ENCODE measurements at places on chromosomes 5 and 9.

DNA sequence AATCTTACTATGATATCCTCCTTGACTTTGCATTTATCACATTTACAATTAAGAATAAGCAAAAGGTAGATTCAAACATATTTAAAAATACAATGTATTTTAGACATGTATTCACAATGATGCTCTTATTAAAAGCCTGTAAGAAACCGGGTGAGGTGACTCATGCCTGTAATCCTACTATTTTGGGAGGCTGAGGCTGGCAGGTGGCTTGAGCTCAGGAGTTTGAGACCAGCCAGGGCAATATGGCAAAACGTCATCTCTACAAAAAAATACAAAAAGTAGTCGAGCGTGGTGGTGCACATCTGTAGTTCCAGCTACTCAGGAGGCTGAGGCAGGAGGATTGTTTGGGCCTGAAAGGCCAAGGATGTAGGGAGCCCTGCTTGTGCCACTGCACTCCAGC lies 618.4 kb downstream of the CDH18 start:
- no peak for DNase-seq

DNA sequence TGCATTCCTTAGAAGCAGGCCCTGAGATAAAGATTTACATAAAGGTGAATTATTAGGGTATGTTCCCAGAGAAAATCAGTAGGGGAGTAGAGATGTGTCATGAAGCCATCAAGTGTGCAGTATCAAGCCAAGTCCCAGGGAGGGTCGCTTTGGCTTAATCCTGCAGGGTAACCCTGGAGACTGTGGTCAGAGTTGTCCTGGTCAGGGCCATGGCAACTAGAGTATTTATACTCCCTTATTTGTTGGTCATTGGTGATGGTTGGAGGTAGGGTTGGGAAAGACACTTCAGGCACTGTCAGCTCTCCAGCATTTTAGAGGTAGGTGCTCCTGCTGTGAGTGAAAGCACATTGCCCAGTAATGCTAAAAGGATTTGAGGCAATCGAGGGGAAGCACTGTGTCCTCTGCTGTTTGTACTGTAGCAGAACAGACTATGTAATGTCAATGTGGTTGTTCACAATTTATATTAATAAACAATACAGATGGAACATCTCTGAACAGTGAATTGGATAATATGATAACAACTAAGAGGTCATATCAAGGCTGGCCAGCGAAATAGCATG lies 108.9 kb downstream of the GDNF start:
- no peak for DNase-seq

GRCh38 chr5:165525271-165525670 lies 2019.9 kb downstream of the MAT2B start:
- no peak for DNase-seq

DNA sequence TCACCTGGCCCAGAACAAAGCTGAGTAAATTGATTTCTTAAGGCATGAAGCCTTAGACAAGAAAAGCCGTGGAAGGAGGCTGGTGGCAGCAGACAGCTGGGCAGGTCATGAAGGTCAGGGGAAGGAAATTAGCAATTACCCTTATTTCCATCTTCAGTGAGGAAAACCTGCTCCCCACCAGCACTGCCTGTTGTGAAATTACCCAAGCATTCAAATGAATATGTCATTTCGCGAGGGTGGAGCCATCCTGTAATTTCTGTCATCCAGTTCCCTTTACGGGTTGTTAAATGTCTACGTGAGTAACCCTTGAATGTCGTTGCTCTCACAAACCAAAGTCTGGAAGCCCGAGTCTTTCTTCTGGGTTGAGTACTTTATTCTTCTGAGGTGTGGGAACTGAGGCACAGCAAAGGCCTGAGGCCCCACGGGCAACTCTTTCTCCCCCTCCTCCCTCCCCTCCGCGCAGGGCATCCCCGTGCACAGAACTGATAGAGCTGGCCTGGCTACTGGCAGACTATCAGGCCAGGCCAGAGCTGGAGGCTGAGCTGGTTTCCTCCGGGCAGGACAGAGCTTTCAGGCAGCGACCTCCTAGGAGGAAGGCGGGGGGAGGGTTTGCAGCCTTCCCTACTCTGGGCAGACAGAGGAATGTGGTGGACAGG lies 22.0 kb upstream of the AK3 start:
- DNase-seq: no peak

- DNase-seq: no peak
Measured at GRCh38 chr5:99901972-99902371, 633.2 kb upstream of the FAM174A start.

GRCh38 chr5:124980163-124980941 lies 233.9 kb upstream of the ZNF608 start:
- no peak for DNase-seq

GRCh38 chr5:6905883-6906282 lies 192.7 kb downstream of the TENT4A start:
- DNase-seq: no peak

DNA sequence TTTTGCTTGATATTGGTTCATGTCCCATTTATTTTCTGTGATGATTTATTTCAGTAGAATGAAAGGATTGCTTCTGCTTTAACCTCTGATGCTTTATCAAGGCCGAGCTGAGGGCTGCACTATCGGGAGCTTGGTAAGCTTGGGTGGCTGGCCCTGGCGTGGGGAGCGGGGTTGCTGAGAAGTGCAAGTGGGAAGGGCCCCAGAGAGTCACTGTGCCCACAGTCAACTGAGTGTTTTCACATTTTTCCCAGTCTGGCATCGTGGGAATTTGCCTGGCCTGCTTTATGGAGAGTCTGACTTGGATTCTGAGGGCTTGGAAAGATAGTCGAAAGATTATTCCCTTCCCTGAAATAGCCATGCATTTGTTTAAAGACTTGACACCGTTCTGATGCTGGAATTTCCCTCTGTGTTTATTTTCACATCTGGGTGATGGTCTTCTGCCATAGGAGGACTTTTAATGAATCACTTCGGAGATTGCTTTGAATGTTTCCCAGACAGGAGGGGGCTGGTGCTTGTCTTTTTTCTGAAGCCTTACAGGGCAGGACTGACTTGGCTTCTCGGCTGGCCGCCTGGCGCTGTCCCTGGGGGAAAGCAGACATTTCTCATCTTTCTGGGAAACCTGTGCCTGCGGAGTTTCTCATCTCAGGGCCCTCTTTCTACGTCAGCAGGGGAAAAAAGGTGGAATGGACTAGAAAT lies 139.0 kb downstream of the BOD1 start:
- DNase-seq: no peak

DNA sequence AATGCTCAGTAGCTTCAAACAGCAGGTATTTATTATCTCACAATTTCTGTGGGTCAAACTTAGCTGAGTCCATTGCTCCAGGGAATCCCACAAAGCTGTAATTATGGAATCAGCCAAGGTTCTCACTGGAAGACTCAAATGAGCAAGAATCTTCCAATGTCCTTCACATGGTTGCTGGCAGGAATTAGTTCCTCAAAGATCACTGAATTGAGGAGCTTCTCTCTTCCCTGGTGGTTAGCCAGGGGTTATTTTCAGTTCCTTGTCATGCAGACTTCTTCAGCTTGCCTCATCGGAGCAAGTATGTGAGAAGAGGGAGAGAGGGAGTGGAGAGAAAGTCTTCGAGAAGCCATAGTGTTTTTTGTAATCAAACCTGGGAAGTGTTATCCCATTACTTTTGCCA lies 2331.9 kb downstream of the MAT2B start:
- no peak for DNase-seq

DNA sequence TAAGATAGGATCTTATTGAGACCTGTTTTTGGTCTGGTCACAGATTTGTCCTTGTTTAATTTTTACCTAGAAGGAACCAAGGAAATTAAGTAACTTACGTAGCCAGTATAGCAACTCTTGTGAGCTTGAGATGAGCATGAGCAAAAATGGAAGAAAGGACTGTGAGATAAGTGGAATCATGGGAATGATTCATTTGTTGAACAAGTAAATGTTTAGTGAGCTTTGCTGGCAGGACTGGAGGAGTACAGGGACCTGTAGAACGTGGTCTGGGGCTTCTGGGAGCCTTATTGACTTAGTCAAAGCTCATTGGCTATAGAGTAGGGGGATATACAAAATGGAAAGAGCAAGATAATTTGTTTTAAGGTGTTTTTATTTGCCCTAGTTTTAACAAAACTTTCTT lies 3.0 kb downstream of the RAD23B start:
- no peak for DNase-seq

GRCh38 chr5:83767409-83767992 lies 46.8 kb upstream of the HAPLN1 start:
- no peak for DNase-seq

DNA sequence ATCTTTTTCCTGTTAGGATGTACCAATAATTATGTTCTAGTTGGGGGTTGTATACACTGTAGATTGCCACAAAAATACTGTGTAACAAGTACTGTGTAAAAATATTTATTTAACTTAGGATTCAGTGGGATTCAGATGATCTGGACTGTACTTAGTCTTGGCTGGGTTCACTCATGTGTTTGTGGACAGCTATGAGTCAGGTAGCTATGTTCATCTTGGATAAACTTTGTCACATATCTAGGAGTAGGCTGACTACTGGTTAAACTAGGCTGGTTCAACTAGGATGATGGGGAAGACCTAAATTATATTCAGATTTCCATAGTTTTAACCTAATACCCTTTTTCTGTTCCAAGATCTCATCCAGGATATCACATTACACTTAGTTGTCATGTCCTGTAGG lies 32.1 kb upstream of the TNFSF15 start:
- DNase-seq: no peak

DNA sequence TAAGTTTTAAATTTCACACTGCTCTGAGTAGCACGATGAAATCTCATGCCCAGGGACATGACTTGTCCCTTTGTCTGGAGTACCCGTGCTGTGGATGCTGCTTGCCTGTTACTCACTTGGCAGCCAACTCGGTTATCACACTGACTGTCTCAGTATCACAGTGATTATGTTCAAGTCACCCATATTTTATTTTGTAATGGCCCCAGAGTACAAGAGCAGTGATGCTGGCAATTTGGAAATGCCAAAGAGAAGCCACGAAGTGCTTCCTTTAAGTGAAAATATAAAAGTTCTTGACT lies 22.8 kb upstream of the SCGB3A2 start:
- no peak for DNase-seq

GRCh38 chr9:5587024-5587423 lies 41.9 kb upstream of the RIC1 start:
- no peak for DNase-seq

- DNase-seq: no peak
Measured at GRCh38 chr5:150078802-150079689, 7.3 kb downstream of the CSF1R start.

GRCh38 chr5:132431632-132432031 lies 58.9 kb downstream of the IRF1 start:
- DNase-seq: no peak

DNA sequence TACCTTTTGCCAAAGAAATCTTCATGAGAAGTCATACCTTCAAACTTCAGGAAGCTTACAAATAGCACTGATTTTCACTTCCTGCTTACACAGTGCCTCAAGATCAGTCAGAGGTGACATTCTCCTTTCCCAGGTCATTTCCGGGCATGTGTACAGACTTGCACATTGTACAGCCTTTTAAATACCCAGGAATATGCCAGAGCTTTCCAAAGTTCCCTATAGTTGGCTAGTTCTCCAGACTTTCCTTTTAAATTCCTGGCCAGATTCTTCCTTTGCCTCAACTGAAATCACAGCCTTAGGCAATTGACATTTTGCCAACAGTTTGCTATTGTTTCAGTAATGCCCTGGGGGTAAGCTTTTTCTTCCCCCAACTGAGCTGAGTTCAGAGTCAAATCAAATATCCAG lies 47.2 kb downstream of the RFX3 start:
- DNase-seq: no peak

GRCh38 chr5:140800816-140801493 lies at the start of gene PCDHA3:
Gene PCDHA3 (plus strand): TSS chr5:140801057.
- no peak for DNase-seq

DNA sequence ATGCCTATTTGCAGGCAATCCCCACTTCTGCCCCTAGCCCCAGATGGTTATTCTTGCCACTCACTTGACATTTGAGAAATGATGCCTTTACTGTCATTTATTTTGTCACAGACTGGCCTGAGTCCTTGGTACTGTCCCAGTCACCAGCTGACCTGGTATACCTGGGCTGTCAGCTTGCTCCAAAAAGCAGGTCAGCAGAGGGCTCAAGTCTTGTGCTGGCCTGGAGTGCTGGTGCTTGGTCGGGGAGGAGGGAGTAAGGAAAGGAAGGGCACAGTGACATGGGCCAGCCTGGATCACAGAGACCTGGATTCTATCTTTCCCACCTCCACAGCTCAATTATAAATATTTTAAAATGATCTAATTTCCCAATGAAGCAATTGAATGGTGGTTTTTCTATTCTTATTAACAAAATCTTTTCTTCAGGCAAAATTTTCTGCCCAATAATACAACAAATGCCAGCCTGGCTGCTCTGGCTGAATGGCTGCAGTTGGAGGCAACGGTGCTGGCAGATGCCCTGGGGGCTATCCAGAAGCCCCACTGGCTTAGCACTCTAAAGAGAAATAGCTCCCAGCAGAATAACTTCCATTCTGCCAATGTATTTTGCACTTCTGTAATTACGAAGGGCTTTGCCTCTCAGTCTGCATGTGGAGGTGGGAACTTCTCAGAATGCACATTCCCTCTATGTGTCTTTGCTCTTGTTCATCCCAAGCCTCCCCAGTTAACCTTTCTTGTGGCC lies 160.6 kb downstream of the GADD45G start:
- no peak for DNase-seq

GRCh38 chr5:42994555-42995359 lies 45.4 kb downstream of the ANXA2R start:
- peak; percentile 32 for DNase-seq

DNA sequence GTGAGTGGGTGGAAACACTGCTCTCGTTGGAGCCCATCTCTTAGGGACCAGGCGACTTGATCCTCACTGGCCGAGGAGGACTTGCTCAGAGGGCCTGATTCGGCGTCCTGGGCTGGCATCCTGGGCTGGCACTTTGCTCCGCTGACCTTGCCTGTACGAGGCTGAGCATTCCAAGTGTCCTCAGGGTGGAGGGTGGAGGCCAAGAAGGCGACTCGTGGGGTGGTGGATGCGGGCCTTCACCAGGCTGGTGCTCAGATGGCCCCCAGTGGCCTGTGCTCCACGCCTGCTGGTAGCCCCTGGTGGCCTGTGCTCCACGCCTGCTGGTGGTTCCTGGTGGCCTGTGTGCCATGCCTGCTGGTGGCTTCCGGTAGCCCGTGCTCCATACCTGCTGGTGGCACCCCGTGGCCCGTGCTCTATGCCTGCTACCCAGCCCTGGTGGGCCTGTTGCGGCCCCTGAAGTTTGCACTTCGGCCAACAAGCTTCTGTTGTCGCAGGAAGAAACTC lies 42.9 kb downstream of the PHF2 start:
- no peak for DNase-seq

DNA sequence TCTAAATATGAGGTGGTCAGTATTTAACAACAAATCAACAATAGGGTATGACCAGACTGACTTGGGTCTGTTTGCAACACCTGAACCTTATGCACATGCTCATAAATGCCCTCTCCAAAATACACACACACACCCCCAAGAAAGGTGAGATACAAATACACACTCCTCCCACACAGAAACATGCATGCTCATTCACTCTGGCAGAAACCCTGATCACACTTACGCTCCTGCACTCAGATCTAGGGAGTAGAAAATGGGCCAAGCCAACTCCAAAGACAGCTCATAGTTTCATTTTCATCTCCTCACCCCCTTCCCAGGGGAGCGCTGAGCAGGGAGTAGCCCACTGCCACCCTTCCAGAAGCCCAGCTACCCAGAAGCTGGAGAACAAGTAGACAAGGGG lies 11.3 kb downstream of the TRIM7 start:
- DNase-seq: no peak

Measured in NCI-H510A (cell line).